Thoracic aorta (tissue), 2 donors: ENCODE measurements at places on chromosomes 1 and 21. TPM values are rescaled to one million over a fixed set of nuclear protein-coding genes. Genes with fewer than 3 reads are reported as not detected.

The CHI3L2 gene
- total RNA-seq = 2.2 TPM

The SYDE2 gene
- 17.0 TPM for total RNA-seq

DNA sequence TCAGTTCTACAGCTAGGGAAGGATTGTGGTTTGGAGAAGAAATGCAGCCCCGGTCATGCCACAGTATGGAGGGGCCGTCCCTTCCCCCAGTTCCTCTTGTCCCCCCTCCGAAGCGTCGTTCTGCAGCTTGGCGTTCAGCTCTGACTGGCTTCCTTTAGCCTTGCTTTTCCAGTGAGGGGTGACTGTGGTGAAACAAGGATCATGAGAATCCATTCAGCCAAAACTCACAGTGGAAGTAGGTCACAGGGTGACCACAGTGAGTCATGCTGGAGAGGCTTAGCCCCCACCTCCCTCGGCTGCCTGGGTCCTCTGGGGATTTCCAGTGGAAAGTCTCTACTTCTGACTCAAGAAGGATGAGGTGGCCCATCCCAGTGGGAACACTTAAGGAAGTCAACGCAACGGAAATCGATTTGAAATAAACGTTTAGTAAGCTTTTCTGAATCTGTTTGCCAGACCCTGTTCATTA, 37.3 kb upstream of the COL6A2 start:
- DNase-seq = peak; percentile 76

GRCh38 chr1:173297798-173298391, 90.8 kb upstream of the TNFSF4 start:
- no peak for DNase-seq

- no peak for DNase-seq
Measured at GRCh38 chr1:228284521-228284920, 76.7 kb downstream of the OBSCN start.
